Bronchial epithelial cell (primary cell): ENCODE measurements at places on chromosomes 3 and 15. TPM values are rescaled to one million over a fixed set of nuclear protein-coding genes. Genes with fewer than 3 reads are reported as not detected.

- no peak for DNase-seq
These were observed 276.4 kb downstream of the POLQ start for GRCh38 chr3:121269389-121269788.

GRCh38 chr3:46427916-46428833, 21.1 kb downstream of the CCRL2 start:
- DNase-seq: no peak

- DNase-seq: no peak
These were observed 495 bp downstream of the HYAL2 start for GRCh38 chr3:50322115-50322385.

GRCh38 chr15:79283252-79284048, 928 bp downstream of the ANKRD34C start:
- DNase-seq: no peak

DNA sequence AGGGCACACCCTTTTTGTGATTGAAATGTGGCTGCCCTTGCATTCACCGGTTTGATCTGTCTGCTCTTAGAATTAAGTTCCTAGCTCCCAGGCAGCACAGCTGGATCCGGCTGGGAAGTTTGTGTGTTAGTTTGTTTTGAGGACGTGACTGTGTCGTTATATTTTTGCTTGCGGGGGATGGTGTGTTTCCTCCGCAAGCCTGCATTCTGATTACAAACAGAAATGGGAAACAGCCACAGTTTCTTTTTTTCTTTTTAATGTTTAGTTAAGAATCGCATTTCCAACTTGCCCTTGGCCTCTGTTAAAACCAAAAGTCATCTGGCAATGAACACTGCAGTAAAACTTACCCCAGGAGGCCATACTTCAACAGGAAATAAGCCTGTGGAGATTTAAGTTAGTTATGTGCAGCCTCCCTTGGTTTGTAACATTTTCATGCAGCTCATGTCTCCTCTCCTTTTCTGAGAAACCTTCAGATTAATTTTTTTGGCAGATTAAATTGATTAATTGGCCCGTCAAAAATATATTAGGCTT, 888 bp downstream of the TMOD3 start:
- DNase-seq: peak; percentile 34

DNA sequence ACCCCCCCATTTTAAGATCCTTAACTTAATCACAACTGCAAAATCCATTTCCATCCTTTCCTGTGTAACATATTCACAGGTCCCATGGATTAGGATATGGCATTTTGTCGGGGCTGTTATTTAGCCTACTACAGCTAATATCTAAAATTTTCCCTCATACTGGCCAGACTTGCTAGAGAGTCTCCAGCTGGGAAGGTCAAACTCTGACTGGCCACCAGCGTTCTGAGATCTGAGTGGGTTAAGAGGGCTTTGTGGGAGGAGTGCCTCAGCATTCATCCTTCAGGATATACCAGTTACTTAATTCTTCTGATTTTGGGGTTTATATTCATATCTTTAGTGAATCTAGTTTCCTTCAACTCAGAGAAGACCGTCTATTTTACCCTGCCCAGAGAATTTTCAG, 17.7 kb downstream of the TM4SF18 start:
- DNase-seq: no peak

DNA sequence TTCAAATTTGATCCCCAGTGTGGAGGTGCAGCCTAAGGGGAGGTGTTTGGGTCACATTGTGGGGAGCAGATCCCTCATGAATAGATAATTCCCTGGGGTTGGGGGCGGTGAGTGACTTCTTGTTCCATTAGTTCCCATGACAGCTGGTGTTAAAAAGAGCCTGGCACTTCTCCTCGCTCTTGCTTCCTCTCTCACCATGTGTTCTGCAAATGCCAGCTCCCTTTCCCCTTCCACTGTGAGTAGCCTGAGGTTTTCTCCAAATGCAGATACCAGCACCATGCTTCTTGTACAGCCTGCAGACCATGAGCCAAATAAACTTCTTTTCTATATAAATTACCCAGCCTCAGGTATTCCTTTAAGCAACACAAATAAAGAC, 23.1 kb downstream of the RIOX2 start:
- DNase-seq: no peak

DNA sequence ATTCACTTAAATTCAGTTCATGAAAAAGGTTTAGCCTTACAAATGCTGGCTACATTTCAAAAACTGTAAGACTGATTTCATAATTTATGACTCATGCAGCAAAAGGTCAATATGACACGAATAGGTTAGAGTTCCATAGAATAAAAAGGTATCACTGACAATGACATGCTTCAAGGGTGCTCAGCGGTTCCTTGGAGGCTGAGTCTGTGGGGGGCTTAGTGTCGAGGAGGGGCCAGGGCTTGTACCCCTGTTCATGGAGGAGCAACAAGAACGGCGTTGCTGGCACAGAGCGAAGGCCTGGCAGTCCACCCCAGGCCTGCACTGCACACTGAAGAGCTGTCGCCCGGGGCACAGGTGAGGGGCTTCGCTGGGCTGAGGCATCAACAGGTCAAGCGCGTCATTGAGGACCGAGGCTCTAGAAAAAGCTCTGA, 174.2 kb downstream of the NR1D2 start:
- DNase-seq: peak; percentile 86

- DNase-seq: peak; percentile 92
These were observed 4.0 kb downstream of the CCDC33 start for GRCh38 chr15:74240002-74240568.

GRCh38 chr15:27133249-27133648, 162.3 kb downstream of the GABRG3 start:
- no peak for DNase-seq

GRCh38 chr15:32903591-32904290, 185.9 kb downstream of the GREM1 start:
- DNase-seq: no peak

DNA sequence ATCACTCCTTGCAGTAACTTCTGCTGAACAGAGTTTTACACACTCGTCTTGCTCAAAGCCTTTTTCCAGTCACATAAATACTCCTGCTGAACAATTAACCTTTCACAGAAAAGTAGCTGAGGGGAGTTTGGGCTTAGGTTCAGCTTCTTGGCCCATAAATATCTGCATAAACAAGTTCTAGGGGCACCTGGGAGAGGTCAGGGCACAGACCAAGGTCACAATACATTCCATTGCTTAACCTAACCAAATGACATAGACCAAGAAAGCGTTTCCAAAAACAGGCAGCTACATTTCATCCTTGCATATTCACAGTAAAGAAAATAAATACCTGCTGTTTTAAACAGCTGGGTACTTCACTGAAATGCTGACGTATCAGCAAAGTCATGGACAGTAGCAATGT, 101.3 kb downstream of the THRB start:
- DNase-seq: no peak

- peak; percentile 82 for DNase-seq
These were observed 19.8 kb upstream of the CELF6 start for GRCh38 chr15:72339777-72340177.

DNA sequence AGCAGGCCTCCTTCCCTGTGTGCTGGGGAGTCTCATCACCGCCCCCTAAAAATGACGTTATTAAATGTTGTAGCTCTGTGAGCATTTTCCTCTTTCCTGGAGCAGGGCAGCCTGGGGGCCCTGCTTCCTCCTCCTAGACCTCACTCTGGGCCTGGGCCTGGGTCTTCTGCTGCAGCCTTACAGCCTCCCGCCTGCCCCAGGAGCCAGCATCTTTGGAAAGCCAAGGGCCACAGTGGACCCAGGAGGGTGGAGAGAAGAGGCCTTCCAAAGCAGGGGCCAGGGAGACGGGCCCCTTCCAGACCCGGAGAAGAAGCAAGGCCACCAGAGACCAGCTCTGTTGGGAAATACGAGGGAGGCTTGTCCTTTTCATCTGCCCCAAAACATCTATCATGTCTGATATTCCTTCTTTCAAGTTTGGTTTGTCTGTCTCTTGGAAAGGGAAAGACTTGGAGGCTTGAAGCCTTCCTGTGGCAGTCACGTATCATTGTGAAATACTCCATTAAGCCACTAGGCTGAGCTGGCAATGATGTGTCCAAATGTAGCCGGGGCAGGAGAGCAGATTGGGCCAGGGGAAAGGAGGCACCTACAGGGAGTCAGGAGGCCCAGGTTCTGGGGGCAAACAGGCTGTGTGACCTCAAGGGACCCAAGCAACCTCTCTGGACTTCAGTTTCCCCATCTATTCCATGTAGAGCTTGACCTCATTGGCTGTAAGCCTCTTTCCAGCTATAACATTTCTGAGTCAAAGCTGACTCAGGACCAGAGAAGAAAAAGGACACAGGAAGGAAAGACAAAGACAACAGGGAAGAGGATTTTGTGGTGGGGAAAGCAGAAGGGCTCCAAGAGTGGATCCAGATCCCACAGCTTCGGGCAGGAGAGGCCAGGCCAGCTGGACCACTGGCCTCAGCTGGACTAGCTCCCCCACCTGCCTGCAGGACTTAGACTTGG, 31.1 kb downstream of the CYP11A1 start:
- DNase-seq: peak; percentile 48

- no peak for DNase-seq
These were observed 700 bp upstream of the BLM start for GRCh38 chr15:90716317-90716975.

DNA sequence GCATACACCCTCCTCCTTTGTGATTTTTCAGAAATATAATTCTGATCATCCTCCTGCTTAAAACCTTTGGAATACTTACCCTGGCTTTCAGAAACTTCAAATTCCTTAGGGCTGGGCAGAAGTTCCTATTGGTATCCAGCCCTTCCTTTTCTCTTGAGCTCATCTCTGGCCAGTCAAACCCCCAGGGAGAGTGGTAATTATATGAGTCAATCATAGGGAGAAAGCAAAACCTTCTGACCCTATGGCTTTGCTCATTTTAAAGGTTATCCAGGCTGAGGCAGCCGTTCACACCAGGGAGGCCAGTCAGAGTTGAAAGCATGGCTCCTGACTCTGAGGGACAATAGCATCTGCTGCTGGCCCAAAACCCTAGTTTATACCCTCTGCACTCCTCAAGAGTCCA, 23.9 kb upstream of the CTNNB1 start:
- DNase-seq: no peak

DNA sequence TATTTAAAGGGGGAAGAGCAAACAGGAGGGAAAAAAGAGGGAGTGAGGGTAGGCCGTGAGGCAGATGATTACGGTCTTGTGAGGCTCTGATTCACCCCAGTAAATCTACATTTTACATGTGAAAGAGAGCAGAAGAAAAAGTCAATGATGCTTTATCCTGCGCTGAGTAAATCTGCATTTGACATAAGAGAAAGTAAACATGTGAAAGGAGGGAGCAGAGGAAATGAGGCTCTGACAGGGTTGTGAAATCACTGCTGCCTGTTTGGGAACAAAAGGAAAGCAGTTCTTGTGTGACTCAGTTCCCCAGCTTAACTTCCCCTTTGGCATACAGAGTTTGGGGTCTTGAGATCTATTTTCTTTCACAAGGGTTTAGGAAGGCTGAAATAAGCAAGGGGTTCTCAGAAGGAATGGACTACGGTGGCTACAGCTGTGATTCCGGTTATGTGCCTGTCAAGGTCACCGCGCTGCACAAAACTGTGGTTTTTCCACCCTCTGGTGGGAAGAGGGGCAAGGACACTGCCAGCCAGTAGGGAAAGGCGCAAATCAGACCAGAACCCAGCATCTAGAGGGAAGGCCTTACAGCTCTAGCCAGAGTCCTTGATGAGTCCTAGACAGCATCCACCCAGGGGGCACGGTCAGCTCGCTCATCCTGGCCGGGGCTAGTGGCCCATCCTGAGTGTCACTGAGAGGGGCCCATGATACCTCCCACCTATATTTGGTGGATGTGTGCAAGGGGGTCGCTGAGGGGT, 18.9 kb upstream of the HCN4 start:
- peak; percentile 74 for DNase-seq

GRCh38 chr3:186571644-186572013, 1.1 kb downstream of the DNAJB11 start:
- no peak for DNase-seq

DNA sequence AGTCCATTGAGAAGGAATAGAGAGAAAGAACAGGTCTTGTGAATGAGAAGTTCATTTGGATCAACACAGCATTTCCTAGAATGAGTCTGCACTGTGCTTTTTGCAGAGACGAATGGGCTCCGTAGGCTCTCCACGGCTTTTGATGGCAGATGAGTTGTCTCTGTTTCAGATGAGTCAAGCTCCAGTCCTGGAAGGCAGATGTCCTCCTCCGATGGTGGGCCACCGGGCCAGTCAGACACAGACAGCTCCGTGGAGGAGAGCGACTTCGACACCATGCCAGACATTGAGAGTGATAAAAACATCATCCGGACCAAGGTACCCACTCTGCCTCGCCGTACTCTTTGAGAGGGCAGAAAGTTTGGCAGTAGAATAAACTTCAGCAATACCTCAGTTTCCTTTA, 70.5 kb downstream of the SIDT1 start:
- DNase-seq: no peak

DNA sequence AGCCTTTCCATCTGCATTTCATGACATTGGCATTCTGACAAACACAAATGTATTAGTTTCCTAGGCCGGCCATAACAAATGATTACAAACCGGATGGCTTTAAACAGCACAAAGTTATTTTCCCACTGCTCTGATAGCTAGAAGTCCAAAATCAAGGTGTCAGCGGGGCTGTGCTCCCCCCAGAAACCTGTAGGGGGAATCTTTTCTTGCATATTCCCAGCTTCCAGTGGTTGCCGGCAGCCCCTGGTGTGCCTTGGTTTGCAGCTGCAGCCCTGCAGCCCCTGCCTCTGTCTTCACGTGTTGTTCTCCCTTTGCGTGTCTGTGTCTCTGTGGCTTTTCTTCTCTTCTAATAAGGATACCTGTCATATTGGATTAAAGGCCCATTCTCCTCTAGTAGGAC, 79.0 kb upstream of the CDV3 start:
- DNase-seq: no peak

GRCh38 chr3:153150991-153151390, 11.0 kb upstream of the RAP2B start:
- DNase-seq: no peak

DNA sequence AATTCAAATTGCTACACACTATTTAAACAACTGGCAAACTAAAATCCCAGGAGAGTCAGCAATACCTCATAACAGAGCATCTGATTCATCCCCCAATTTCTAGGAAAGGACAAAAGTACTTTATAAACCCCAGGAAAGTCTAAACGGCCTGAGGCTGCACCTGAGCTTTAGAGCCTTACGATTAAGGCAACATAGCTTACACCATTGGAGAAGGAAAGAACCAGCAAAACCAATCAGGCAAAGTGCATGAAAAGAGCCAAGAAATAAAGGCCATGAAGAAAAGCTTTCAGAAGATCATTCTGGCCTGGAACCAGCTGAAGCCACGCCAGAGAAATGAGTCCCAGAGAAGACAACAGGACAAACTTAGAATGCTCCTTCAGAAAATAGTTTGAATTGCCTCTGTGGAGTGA, 48.1 kb downstream of the PTPN9 start:
- DNase-seq: no peak

- no peak for DNase-seq
These were observed 185.1 kb upstream of the ROPN1 start for GRCh38 chr3:124177071-124177470.

GRCh38 chr3:59423707-59424106, 373.9 kb upstream of the CFAP20DC start:
- no peak for DNase-seq

The SOX14 gene
- total RNA-seq: not detected in 2 replicates

The NAALADL2 gene
- total RNA-seq: 1.1 and 1.4 TPM in 2 replicates

The CLRN1 gene
- total RNA-seq: not detected in 2 replicates

The DHFR2 gene
- 1.3 and 1.9 TPM in 2 replicates for total RNA-seq

The LRRC31 gene
- total RNA-seq: not detected in 2 replicates
